ENCODE measurements at places on chromosomes 5 and 9.

GRCh38 chr5:96629774-96630173 lies 32.4 kb upstream of the CAST start:
- no peak for DNase-seq

GRCh38 chr9:28471261-28471660 lies 898.0 kb upstream of the C9orf72 start:
- DNase-seq, result no peak

- DNase-seq, result no peak
These were observed 731.1 kb downstream of the PTPRD start for GRCh38 chr9:9881692-9882091.

DNA sequence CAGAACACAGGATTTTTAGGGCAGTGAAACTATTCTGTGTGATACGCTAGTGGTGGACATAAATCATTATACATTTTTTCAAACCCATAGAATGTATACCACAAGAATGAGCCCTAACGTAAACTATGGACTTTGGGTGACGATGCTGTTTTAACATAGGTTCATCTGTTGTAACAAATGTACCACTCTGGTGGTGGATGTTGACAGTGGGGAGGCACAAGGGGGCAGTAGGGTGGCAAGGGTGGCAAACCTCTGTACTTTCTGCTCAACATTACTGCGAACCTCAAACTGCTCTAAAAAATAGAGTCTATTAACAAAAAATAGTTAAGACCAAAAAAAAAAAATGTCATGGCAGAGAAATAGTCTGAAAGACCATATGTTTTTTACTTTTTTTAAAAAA lies 9.1 kb upstream of the MVB12B start:
- DNase-seq, result no peak

DNA sequence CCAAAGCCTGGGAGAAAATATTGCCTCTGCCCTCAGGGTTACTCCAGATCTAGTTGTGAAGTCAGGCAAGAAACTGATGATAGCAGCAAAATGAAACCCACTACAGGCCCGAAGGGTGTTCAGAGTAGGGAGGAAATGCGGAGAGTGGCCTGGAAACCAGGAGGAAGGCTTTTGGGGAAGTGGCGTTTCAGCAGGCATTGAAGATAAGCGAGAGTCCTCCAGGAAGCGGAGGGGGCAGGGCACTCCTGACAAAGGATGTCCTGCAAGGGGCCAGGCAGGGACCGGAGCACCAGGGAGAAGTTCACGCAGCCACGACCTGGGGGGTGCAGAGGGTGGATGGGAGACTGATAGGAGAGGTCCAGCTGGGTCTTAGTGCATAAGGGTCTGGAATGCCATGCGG lies 7.8 kb upstream of the FOXI1 start:
- no peak for DNase-seq
